ENCODE measurements at places on chromosomes 7 and 10.
A peak's percentile ranks its signal among the peaks of the same experiment; 100 is the strongest.

- DNase-seq: peak; percentile 77
- no peaks in the 10 kb centered on the region for H3K27me3 ChIP-seq
- H3K4me1 ChIP-seq: no peaks in the 10 kb centered on the region
These were observed 76.1 kb upstream of the CPXM2 start for GRCh38 chr10:123967626-123968243.

GRCh38 chr7:24401628-24402593 is 117.9 kb downstream of the NPY start:
- H3K27me3 ChIP-seq: no peaks in the 10 kb centered on the region
- no peak overlapping the region for H3K27ac ChIP-seq
- H3K36me3 ChIP-seq: no peaks in the 10 kb centered on the region
- no peak for DNase-seq
- H3K4me3 ChIP-seq: no peak overlapping the region
- H3K4me1 ChIP-seq: no peaks in the 10 kb centered on the region

- no peak for DNase-seq
- H3K36me3 ChIP-seq: no peaks in the 10 kb centered on the region
- H3K27ac ChIP-seq: no peak overlapping the region
- peaks cover 9% of the 10 kb centered on the region for H3K4me1 ChIP-seq
- H3K4me3 ChIP-seq: no peak overlapping the region
These were observed 27.1 kb downstream of the PRF1 start for GRCh38 chr10:70575486-70575873.

DNA sequence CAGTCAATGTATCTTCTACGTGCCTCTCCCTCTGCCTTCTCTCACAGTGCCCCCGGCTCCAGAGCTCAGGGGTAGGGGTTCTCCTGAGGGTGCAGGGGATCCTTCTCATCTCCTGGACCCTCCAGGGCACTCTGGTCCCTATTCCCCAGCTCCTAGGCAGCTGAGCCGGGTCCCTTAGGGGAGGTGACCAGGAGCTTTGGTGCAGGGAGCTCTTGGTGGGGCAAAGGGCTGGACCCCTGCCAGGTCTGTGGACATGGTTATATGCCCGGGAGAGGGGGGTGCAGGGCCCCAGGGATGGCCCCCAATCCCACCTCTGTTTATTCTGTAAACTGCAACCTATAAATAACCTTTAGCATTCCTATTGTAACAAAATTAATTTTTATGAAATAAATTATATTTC is 16.6 kb upstream of the SLC29A3 start:
- peak; percentile 50 for DNase-seq
- H3K27ac ChIP-seq: no peak overlapping the region
- no peaks in the 10 kb centered on the region for H3K36me3 ChIP-seq
- H3K4me3 ChIP-seq: no peak overlapping the region

DNA sequence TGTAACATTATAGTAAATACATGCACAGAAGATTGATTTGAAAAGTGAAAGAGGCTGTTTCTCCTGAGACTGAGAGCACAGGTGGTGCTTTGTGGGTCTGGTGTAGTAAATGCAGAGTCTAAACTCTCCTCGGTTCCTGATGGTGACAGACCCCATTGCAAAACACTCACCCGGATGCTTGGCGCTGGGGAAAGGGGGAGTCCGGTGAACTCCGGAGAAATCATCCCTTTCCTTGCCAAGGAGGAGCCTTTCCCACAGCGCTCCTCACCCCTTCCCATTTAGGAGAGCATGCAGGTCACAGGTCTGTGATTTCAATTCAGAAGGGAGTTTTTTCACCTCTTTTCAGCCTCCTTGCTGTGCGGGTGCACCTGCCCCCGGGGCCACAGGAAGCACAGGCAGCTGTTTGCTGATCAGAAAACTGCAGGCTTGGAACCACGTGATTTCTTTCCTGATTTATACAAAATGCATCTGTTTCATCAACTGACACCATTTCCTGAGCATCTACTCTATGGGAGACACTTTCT is 75.6 kb upstream of the LYZL2 start:
- DNase-seq: no peak
- H3K27me3 ChIP-seq: no peaks in the 10 kb centered on the region
- no peaks in the 10 kb centered on the region for H3K4me1 ChIP-seq
- H3K27ac ChIP-seq: no peak overlapping the region

DNA sequence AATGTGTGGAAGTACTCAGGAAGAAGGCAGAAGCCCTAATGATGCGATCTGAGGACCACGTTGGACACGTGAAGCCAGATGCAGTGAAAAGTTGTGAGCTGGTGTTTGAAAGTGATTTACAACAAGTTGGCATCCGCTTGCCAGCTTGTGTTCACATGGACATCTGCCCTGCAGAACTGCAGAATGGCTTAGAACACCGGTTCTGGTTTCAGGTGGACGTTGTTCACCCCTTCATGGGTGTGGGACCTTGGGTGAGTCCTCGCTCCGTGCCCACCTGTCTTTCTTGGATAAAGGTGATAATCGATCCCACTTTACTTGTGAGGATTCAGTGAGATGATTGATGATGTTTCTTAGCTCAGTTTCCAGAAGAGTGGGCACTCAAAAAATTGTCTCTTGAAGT is 53.8 kb downstream of the CAMK1D start:
- H3K4me3 ChIP-seq: no peak overlapping the region
- no peaks in the 10 kb centered on the region for H3K36me3 ChIP-seq
- H3K4me1 ChIP-seq: no peaks in the 10 kb centered on the region
- H3K27ac ChIP-seq: no peak overlapping the region
- no peak for DNase-seq
- no peaks in the 10 kb centered on the region for H3K27me3 ChIP-seq

GRCh38 chr10:88827671-88828070 is 24.0 kb downstream of the ANKRD22 start:
- no peaks in the 10 kb centered on the region for H3K27me3 ChIP-seq
- no peak overlapping the region for H3K27ac ChIP-seq
- H3K36me3 ChIP-seq: no peaks in the 10 kb centered on the region
- H3K4me3 ChIP-seq: no peak overlapping the region
- H3K4me1 ChIP-seq: no peaks in the 10 kb centered on the region

DNA sequence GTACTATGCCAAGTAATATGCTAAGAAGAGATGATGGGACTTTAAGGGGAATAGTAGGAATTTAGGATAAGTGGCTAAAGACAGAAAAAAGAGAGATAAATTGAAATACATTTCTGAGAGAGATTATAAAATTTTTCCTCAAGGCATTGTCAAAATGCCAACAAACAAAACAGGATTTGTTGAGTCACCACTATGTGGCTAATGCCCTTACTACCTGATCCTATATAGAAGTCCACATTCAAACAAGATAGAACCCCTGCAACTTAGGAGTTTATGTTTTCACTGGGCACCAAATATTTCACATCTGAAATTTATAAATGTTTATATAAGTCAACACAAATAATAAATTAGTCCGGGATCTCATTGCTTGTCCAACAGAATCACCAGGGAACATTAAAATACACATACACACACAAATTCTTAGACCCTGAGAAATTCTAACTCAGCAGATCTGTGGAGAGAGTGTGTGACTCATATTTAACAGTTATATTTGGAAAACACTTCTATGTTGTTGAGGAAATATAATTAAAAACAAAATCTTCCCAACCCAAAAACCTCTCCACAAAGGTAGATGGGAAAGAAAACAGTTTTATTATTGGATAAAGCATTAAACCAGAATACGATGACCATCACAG is 154.3 kb downstream of the PPP1R3A start:
- no peak overlapping the region for H3K27ac ChIP-seq
- H3K36me3 ChIP-seq: no peaks in the 10 kb centered on the region
- no peak for DNase-seq
- H3K4me1 ChIP-seq: no peaks in the 10 kb centered on the region
- H3K4me3 ChIP-seq: no peak overlapping the region

DNA sequence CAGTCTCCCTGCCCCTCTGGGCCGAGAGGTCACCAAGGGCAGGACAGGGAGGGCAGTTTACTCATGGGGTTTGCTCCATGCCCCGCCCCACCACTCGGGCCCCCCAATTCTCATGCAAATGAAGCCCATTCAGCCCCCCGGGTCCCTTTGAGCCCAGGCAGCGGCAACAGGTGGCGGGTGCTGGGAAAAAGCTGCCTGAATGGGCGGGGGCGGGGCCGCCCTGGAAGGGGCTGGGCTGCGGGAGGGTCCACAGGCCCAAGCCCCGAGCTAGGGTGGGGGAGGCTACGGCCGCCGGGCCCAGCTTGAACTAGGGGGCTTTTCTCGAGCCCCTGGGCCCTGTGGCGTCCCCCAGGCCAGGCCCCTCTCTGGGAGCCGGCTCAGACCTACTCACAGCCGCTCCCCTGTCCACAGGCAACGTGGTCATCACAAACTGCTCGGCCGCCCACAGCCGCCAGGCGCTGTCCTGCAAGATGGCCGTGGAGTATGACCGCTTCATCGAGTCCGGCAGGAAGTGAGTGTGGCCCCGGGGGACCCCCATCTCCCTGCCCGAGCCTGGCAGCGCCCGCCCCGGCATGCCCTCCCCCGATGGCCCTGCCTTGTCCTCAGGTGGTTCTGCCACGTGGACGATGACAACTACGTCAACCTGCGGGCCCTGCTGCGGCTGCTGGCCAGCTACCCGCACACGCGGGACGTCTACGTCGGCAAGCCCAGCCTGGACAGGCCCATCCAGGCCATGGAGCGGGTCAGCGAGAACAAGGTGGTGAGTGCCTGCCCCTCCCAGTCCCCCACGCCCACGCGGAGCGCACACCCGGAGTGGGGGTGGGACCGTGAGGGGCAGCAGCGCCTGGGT is 5.5 kb downstream of the LFNG start:
- no peak overlapping the region for H3K27ac ChIP-seq
- H3K36me3 ChIP-seq: no peaks in the 10 kb centered on the region
- DNase-seq: no peak
- peaks cover 9% of the 10 kb centered on the region for H3K4me1 ChIP-seq
- no peaks in the 10 kb centered on the region for H3K27me3 ChIP-seq
- no peak overlapping the region for H3K4me3 ChIP-seq

- DNase-seq: no peak
- H3K4me1 ChIP-seq: peaks cover 7% of the 10 kb centered on the region
- no peaks in the 10 kb centered on the region for H3K27me3 ChIP-seq
- no peaks in the 10 kb centered on the region for H3K36me3 ChIP-seq
- H3K4me3 ChIP-seq: no peak overlapping the region
These were observed 3.3 kb upstream of the DENND10 start for GRCh38 chr10:119100434-119101238.

DNA sequence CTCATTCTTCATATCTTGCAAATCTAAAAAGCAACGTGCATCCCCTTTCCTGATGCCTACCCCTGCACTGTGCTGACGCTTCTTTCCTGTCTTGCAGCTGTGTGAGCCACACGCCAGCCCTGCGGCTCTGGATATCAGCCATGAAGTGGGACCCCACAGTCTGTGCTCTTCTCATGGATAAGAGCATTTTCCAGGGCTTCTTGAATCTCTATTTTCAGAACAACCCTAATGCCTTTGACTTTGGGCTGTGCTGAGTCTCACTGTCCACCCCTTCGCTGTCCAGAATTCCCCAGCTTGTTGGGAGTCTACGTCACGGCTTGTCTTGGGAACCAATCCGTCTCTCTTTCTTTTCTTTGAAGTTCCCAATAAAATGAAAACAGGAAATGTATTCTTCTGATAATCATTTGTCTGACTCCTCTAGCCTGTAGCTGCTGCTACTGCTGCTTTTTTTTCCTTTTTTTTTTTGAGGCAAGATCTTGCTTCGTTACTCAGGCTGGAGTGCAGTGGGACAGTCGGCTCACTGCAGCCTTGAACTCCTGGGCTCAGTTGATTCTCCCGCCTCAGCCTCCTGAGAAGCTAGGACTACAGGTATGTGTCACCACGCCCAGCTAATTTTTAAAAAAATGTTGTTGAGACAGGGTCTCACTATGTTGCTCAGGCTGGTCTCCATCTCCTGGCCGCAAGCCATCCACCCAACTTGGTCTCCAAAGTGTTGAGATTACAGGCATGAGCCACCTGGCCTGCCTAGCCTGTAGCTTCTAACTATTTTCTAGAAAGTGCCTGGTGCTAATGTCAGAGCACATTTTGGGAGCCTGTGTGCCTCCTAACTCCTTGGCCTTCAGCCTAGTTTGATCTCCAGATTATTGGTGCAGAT is 30.3 kb downstream of the GSTO2 start:
- H3K4me3 ChIP-seq: no peak overlapping the region
- peak; percentile 68 for DNase-seq
- H3K36me3 ChIP-seq: no peaks in the 10 kb centered on the region
- H3K4me1 ChIP-seq: peaks cover 19% of the 10 kb centered on the region
- peak overlapping the region; percentile 95 for H3K27ac ChIP-seq

DNA sequence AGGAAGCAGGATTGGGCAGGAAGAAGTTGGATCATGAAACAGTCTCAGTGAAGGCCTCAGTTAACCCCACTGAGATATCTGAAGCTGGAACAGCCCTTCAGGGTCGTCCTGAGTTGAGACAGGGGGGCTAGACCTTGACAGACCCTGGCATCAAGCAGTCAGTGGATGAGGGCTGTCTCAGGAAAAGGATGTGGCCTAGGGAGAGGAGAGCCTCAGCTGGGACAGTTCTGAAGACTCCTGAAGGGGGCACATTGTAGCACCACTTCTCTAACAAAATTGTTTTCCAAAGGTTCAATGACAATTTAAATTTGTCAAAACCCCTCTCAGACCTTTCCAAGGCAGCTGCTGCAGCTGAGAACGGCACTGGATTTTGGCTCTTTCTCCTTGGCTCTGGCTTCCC is 15.8 kb upstream of the SLK start:
- no peaks in the 10 kb centered on the region for H3K4me1 ChIP-seq
- H3K27me3 ChIP-seq: no peaks in the 10 kb centered on the region
- no peaks in the 10 kb centered on the region for H3K36me3 ChIP-seq
- no peak for DNase-seq
- H3K27ac ChIP-seq: no peak overlapping the region
- H3K4me3 ChIP-seq: no peak overlapping the region

- no peaks in the 10 kb centered on the region for H3K36me3 ChIP-seq
- H3K4me1 ChIP-seq: no peaks in the 10 kb centered on the region
- no peak overlapping the region for H3K4me3 ChIP-seq
- no peaks in the 10 kb centered on the region for H3K27me3 ChIP-seq
- DNase-seq: no peak
- no peak overlapping the region for H3K27ac ChIP-seq
These were observed 9.0 kb upstream of the CFTR start for GRCh38 chr7:117470777-117471176.

Measured in ovary (tissue), 10 donors.